ENCODE measurements at places on chromosomes 2 and 18.

DNA sequence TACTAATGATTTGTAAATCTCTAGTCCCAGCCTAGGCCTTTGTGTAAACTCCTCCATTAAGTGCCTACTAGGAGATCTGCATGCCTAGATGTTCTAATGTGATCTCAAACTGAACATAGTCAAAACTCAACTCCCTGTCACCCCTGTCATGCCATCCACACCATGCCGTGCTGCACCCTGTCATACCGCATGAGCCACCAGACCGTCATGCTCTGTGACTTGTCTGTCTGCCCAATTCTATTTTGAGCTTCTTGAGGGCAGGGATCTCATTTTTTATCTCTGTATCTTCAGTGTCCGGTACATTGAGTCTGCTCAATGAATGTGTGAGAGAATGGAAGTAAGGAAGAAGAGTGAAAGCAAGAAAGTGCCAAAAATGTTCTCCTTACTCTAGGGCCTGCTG is 35.5 kb downstream of the GREB1L start:
- no peak for DNase-seq

- peak; percentile 94 for DNase-seq
Observed at GRCh38 chr2:65382776-65383357, 49.5 kb downstream of the SPRED2 start.

GRCh38 chr18:21387886-21388285 is 145.9 kb downstream of the GREB1L start:
- no peak for DNase-seq

DNA sequence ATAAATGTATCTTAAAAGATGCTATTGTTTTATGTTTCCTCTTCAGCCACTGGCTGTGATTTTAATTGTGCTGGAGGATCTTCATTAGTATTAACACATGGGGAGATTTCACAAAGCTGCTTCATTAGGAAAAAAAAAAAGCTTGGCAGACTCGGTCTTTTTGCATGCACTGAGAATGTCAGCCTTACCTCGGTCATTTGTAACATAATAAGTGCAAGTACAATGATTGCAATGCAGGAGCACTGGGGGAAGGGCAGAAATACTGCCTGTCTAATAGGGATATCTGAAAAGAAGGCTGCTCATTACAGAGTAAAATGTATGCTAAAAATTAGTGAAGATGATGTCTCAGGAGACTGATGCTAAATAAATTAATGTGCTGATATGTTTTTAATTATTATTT is 1.3 kb upstream of the BAZ2B start:
- peak; percentile 25 for DNase-seq

- DNase-seq: no peak
Observed at GRCh38 chr2:2182551-2183071, 148.5 kb downstream of the MYT1L start.

GRCh38 chr2:214695789-214696188 is 113.7 kb downstream of the BARD1 start:
- DNase-seq: no peak

- DNase-seq: peak; percentile 86
Observed at GRCh38 chr2:85066874-85067351, 66.3 kb upstream of the TCF7L1 start.

- no peak for DNase-seq
Observed at GRCh38 chr2:206586609-206587008, 55.7 kb upstream of the FAM237A start.

DNA sequence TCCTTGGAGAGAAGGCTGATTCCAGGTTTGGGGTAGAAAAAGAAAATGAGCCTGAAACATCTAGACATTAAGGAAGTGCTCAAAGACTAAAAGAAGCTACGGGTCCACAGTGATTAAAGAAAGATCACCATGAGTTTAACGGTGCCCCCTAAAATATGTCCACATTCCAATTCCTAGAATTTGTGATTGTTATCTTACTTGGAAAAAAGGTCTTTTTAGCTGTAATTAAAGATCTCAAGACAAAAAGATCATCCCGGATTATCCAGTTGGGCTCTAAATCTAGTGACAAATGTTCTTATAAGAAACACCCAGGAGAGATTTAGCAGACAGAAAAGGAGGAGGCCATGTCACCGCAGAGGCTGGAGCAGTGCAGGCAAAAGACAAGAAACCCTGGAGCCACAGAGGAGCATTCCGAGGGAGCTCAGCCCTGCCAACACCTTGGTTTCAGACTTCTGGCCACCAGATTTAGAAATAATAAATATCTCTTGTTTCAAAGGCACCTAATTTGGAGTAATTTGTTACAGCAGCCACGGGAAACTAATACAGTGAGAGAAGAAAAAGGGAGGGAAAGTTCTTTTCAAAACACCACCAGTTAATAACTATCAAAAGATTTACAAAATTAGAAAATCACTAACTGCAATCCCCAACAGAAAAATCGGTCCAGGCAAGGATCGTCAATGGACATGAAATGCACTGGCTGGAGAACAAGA is 8.5 kb downstream of the UXS1 start:
- DNase-seq: no peak

DNA sequence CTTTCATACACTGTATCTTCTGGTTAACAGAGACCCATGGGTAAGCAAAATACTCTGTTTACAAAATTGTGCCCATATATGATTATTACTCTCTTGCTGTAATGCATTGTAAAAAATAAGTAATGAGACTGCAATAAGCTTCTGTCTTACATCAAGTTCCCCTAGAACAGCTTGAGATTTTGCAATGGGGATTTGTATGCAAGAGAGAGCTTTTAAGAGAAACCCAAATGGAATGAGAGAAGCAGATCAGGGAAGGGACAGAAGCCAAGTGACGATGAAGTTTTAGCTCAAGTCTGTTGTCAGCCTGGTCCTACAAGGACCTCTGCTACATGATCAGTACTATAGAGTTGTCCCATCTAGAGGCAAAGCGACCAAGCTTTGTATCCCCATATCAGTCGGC is 218.1 kb upstream of the VWC2L start:
- no peak for DNase-seq

DNA sequence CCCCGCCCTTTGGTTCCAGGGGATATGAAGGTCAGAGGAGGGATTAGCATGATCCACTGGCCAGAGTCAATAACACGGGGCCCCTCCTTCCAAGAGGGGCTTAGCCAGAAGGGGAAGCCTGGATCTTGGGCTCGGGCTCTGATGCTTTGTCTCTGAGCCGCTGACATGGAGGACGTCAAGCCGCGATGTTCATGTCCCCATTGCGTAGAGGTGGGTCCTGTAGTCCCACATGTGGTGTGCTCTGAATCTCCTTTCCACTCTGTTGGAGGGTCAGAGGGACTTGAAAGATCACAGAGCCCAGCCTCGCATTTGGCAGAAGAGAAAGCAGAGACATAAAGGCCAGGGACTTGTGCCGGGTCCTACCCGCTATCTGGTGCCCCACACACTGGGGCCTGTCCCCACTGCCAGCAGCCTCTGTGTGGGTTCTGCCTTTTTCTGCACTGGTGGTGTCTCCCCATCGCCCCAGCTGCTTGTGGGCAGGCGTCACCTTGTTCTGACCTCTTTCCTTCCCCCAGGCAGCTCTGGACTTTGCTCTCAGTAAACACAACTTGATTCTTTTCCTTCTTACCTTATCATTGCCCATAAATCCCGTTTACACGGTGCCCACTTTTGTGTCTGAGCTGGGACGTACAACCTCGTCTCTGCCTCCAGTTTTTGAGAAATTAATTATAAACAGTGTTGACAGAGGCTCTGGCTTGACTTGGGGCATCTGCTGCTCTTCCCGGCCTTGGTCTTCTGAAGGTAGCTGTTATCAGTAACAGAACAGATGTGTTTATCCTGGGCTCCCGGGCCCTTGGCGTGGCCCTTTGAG is 48.8 kb downstream of the SH3BP4 start:
- no peak for DNase-seq

DNA sequence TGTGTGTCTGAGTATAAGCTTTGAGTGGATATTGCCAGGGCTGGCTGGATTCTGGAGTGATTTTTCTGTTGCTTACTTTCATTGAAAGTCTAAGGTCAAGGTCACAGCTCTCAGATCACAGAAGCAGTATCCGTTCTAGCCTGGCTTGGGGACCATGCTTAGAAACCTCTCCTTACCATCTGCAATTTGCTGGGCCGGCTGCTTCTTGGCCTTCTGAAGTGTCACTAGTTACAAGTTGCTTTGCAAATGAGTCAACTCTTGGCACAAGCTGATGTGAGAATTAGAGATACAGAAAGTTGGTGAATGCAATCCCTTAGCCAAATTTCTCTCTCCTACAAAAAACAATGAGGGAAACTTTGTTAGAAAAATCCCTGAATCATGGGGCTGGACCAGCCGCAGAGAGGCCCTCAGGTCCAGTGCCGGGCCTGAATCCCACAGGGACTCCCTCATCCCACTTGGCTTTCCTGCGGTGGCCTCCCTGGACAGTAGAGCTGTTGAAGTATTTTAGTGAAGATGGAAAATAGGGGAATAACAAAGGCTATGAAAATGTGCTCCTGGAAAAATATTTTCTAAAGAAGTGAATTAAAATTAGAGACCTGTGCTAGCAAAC is 92.7 kb upstream of the CNGA3 start:
- DNase-seq: peak; percentile 47

DNA sequence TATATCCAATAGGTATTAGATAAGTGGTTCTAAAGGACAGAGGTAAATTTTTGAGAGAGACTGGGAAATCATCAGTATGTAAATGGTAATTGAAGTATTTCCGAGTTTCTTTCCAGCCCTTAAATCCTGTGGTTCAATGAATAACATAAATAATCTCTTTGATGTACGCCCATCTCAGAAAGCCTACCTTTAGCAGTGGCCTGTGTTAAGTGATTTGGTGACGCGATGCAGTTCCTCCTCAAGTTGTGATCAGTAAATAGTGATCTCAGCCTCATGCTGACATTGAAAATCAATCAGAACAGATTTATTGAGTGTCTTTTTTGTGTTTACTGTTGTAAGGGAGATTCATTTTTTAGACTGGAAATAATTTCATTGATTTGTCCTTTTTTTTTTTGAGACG is 137.2 kb upstream of the RASGRP3 start:
- DNase-seq: no peak

DNA sequence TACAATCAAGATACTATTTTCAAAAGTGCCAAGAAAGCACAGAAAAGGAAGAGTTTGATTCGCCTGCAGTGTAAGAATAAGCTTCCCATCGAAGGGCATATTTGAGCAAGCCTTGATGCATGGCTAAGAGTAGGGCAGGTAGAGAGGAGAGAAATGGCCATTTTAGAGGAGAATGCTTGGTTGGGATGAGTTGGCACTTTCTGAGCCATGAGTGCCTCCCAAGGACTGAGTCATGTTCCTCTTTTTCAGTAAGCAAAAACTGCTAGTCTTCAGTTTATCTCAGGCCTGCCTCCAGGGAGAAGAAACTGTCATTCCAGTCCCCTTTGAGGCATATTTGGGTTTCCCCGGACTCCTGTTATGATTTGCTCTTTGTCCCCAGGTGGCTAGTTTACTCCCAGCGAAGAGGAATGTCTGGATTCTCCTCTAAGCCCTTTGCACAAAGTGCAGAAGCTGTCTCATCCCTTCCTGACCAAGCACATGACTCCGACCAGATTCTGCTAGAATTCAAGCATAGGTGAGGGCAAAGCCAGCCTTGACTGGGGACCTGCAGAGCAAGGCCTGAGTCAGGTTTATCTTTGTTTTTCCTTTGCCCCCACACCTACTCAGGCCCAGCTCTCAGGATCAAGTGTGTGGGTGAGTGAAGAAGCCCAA is 115.2 kb downstream of the TTC32 start:
- DNase-seq: peak; percentile 83

- DNase-seq: peak; percentile 85
Observed at GRCh38 chr2:27857417-27858172, 32.6 kb downstream of the RBKS start.

DNA sequence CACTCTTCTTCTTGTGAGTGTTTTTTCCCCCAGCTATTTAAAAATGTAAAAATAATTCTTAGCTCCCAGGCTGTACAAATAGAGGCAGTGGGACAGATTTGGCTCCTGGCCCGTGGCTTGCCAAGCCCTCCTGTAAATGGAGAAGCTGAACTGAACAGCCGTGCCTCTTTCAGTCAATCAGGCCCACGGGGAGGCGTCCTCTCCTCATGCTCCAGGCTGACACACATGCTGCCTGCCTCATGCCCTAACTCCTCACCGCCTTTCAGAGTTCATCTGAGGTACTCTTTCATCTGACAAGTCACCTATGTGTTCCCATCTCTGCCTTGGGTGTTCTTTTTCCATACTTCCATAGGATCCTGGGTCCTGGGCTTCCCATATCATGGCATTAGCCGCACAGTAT is 58.9 kb downstream of the BMP10 start:
- no peak for DNase-seq

- DNase-seq: no peak
Observed at GRCh38 chr18:77708826-77709506, 459.3 kb downstream of the GALR1 start.

GRCh38 chr2:236874866-236875481 is 210.7 kb upstream of the COPS8 start:
- DNase-seq: no peak

- no peak for DNase-seq
Observed at GRCh38 chr2:136207030-136207623, 89.2 kb upstream of the CXCR4 start.

- no peak for DNase-seq
Observed at GRCh38 chr2:10157293-10157692, 34.8 kb downstream of the RRM2 start.

DNA sequence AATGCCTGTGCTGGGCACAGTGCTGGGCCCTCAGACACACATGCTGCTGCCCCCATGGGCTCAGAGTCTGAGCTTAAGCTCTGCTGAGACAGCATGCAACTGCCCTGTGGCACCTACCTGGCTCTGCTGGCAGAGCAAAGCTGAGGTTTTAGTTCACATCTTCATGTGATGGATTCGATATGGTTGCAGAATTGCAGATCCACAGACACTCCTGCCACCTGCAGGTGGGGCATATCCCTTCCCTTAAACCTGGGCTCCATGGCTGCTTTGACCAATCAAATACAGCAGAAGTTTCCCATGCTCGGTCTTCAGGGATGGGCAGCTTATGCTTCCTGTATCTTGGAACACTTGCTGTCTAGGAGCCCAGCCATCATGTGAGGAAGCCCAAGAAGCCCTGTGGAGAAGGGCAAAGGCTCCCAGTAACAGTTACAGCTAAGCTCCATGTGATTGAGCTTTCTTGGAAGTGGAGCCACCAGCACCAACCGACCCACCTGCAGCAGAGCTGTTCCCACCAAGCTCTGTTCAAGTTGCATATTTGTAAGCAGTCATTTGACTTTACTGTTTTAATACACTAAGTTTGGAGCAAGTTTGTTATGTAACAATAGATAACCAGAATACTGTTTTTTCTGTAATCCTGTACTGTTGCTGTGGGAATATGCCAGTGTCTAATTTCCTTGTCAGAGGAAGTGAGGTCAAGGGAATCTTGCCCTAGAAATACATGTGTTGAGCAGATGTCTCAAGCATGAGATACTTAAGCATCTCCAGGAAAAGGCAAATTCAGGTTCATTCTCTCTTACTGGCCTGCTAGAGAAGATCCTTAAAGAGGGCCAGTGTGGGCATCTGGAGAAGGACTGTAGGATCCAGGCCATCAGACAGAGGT is 79.3 kb downstream of the SH3RF3 start:
- DNase-seq: peak; percentile 88

DNA sequence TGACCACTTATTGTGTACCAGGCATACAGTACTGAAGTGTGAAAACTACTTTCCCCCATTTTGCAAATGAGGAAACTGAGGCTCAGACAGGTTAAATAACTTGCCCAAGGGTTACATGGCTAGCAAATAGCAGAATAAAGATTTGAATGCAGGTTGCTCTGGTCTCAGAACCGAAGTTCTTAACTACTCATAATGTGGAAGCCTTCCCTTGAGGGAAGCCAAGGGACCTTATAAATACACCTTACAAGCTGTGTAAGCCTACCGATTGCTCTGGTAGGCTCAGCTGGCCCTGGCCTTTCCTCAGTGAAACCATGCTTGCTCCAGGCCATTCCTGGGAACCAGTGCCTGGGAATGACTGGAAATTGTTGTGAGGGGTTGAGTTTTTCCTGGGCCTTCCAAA is 114.6 kb upstream of the CDCA7 start:
- DNase-seq: no peak

All from fibroblast of mammary gland (primary cell).